Right lung (tissue), 10 donors: ENCODE measurements at places on chromosomes 5 and 9.

- peak; percentile 49 for DNase-seq
These were observed 38.4 kb downstream of the EGR1 start for GRCh38 chr5:138503487-138504270.

GRCh38 chr5:121313886-121314285, 537.8 kb upstream of the FTMT start:
- DNase-seq = no peak

GRCh38 chr5:162487528-162488525, 420.3 kb downstream of the GABRG2 start:
- no peak for DNase-seq

DNA sequence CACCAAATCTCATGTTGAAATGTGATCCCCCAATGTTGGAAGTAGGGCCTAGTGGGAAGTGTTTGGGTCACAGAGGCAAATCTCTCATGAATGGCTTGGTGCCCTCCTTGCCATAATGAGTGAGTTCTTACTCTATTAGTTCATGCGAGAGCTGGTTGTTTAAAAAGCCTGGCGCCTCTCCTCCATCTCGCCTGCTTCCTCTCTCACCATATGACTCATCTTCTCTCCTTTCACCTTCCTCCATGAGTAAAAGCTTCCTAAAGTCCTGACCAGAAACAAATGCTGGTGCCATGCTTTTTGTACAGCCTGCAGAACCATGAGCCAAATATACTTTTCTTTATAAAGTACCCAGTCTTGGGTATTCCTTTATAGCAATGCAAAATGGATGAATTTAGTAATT, 20.9 kb upstream of the ARHGAP26 start:
- DNase-seq = no peak

DNA sequence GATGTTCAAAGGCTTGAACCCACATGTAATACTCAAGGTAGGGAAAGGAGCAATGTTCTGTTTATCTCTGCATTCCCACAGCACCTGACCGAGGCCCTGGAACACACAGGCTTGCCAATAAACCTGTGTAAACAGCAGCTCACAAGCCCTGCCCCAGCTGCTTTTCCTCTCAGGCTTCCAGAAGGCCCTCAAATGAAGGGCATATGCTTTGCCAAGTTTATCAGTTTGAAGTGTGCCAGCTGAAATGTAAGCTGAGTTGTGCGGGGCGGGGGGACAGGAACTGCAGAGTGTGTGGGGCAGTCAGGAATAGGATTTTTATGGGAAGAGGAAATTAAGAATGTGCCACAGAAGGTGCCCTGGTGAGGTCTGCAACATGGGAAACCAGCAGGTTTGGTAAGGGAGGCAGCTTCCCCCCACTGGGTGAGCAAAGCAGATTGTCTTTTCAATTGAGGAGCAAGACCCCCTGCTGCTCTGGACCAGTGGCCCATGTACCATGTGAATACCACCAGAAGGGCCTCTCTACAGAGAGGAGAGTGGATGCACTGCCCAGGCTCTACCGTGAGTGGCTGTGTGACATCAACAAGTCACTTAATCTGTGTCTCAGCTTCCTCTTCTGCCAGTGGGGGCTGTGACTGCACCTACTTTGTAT, 194.8 kb downstream of the SPOCK1 start:
- DNase-seq = no peak

- no peak for DNase-seq
These were observed 7.7 kb upstream of the PHYKPL start for GRCh38 chr5:178240341-178240741.

DNA sequence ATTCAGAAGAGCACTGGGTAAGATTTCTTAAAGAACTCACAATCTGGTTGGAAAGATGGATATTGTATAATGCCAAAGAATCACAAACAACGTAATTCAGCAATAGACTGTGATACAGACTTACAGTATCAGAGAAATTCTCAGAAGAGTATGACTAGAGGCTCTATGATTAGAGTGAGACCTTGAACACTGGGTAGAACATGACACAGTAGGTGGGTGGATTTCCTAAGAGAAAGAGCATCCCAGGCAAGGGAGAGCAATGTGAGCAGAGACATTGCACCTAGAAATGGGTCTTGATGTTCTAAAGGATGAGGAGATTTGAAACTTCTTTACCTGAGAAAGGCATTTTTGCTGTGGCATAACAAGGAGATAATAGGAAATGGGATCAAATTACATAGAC, 27.3 kb upstream of the CAST start:
- DNase-seq = no peak

DNA sequence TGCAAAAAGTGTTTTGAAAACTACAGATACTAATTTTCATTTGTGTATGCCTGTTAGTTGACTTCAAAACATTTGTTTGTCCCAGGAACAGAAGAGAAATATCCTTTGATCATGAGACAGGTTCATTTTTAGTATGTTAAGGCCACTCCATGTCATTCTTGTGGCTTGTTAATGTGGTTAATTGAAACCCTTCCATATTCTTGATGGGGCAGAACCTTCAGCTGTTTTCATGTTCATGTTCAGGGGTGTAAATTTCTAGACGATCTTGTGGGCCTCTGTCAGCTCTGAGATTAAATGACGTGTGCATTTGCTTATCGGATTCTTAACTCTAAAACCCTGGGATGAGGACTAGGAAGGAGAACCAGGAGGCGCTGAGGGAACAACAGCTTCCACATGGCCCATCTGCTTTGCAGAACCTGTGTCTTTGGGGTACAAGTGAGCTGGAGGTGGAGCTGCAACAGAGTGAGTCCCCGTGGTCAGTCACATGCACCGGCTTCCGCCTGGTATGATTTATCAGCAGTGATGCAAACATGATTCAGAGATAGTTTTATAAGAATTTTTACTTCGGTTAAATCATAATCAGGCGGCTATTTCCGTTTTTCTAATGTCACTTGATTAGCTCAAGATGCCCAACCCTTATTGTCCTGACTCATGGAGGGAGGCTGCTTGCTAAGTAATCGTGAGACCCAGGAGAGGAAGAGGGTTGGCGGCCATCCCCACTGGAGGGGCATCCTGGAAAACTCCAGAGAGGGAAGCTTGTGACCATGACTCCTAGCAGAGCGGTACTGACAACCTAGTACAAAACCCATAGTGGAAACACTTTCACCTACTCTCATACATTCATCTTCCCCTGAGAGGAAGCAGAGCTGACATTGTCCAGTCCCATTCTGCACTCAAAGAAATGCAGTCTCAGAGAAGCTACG, 138.4 kb downstream of the C9orf152 start:
- DNase-seq = no peak

GRCh38 chr9:120932086-120932823, 5.7 kb upstream of the TRAF1 start:
- DNase-seq = no peak

GRCh38 chr5:149931992-149932436, 12.6 kb downstream of the PDE6A start:
- no peak for DNase-seq

DNA sequence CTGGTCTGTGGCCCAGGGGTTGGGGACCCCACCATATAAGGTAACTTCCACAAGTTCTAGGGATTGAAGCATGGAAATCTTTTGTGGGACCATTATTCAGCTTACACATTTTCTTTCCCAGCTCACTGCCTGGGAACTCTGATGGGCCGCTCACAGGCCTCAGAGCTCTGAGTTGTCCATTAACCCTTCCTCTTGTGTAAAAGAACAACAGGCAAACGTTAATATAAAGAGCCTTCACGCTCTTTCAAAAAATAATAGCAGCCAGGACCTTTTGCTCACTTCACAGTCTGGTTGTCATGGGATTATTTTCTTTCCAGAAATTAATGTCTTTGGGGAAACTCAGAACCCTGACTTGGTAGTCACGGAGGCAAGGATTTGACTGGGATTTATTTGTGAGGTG, 443.3 kb downstream of the AGTPBP1 start:
- no peak for DNase-seq

DNA sequence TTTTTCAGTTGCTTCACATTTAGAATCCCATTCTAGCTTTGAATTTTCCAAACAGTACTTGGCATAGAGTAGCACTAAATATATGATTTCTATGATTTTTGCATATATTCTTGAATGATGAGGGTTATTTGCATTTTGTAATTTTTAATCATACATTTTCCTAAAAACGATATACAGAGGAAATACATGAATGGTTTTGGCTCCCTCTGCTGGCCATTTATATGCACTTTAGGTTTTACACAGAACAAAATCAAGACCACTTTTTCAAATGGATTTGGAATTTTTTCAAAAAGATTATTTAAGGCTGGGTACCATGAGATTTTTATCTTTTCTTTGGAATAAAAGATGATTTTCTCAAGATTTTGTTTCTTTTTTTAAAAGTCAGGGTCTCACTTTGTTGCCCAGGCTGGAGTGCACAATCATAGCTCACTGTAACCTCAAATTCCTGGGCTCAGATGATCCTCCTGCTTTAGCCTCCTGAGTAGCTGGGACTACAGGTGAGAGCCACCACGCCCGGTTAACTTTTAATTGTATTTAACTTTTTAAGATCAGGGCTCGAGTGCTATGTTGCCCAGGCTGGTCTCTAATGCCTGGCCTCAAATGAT, 16.7 kb upstream of the COMMD10 start:
- DNase-seq = peak; percentile 63

DNA sequence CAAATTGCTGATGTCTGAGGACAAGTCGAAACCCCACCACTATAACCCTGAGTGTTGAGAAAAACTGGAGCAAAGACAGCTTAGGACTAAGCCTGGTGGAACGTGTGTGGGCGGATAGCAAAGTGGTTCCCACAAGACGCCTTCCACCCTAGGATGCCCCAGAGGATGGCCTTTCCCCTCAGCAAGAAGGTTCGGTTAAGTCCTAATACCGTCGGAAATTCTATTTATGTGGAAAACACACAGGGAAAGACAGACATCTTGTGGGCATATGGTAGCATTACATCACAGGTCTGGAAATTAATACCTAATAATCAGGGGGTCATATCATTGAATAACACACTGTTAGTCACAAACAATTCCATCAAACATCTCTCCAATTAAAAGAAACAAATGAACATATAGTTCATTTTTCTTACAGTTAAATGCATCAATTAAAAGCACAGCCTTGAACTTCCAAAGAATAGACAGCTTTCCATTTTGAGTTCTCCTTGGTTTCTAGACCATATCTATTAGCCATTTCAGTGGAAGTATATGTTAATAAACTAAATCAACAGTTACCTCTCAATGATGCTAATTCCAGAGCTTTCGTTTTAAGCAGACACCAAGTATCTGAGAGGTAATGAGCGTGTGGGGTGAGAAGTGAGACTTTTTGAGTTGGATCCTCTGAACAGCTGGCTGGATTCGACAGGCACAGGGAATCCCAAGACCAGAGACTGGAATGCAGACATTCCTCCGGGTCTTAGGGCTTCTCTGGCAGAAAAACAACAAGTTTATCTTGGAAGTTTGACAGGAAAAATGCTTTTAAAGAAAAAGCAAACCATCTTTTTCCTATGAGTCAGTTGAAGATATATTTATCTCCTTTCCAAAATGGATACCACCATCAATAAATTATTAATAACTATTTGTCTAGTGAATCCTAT, 2.9 kb upstream of the ICE1 start:
- peak; percentile 31 for DNase-seq

DNA sequence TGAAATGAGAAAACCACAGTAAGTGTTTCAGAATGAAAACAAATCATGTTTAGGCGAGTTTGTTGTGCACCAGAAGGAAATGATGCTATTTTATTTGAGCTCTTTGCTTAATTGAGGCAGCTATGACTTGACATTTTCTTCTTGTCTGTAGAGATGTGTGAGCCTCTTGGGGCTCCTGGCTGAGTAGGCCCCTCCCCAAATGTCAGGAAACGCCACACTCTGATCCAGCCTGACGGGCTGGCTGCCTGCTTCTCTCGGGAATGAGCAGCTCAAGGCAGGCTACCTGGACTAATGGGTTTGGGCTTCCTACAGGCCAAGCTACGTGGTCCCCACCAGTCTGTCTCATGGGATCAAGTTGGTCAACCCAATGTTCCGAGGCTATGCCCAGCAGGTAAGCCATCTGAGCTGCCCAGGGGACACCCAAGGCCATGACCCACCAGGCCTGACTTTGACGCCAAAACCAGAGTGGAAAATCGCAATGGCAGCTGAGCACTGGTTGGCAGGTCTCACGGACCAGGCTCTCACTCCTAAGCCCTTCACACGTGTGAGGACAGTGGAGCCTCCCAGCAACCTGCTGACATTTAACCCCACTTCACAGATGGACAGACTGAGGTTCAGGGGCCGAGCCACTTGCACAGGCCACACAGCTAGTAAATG, 29.9 kb downstream of the USP20 start:
- no peak for DNase-seq

DNA sequence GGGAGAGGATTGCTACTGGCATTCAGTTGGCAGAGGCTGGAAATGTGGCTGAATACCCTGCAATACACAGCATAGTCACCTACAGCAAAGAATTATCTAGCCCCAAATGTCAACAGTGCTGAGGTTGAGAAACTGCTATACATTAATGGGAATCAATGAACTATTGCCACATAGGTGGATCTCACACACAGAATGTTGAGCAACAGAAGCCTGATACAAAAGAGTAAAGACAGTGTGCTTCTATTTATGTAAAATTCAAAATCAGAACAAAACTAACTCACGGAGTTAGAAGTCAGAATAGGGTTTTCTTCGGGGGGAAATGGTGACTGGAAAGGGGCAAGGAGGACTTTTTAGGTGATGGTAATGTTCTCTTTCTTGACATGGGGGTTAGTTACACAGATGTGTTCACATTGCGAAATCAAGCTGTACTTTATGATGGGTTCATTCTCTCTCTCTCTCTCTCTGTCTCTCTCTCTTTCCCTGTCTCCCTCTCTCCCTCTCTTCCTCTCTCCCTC, 45.7 kb upstream of the PANK3 start:
- no peak for DNase-seq

- no peak for DNase-seq
These were observed 216.9 kb upstream of the FBXL7 start for GRCh38 chr5:15283076-15283475.

- no peak for DNase-seq
These were observed 3.4 kb downstream of the FNBP1 start for GRCh38 chr9:130039528-130040147.

GRCh38 chr5:915946-916345, 23.3 kb downstream of the TRIP13 start:
- DNase-seq = no peak

GRCh38 chr9:115250621-115251032, 132.7 kb upstream of the TNC start:
- peak; percentile 89 for DNase-seq

GRCh38 chr5:1638658-1639400, 115.1 kb upstream of the LPCAT1 start:
- no peak for DNase-seq

- no peak for DNase-seq
These were observed 379.5 kb downstream of the NFIB start for GRCh38 chr9:13934416-13934815.

- DNase-seq = no peak
These were observed 28.7 kb upstream of the SLCO6A1 start for GRCh38 chr5:102527547-102527946.

- DNase-seq = peak; percentile 83
These were observed at the start of gene PNPLA7 for GRCh38 chr9:137550231-137550621. Gene PNPLA7, minus strand, starts transcription at chr9:137550402. Its CDS starts 205 bp downstream, at chr9:137550197.

DNA sequence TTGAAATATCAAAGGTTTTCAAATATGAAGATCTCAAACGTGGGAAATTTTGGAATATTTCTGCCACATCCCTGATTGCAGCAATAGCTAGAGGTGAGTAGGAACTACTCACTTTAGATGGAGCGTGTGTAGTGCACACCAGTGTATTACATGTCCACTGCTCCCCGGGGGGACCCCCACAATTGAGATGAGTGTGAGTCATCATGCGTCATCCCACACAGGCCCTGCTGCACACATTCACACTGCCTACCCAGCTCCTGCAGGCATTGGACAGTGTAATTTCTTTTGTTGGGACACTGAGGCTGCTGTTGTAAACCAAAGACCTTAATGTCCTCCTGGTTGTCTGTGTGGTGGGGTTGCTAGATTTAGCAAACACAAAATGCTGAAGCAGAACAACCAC, 280.0 kb downstream of the GAS1 start:
- DNase-seq = no peak
